Effector CD8-positive, alpha-beta T cell (primary cell): ENCODE measurements at places on chromosomes 2 and 18.

- DNase-seq: no peak
Measured at GRCh38 chr2:9807555-9808305, 35.5 kb upstream of the TAF1B start.

DNA sequence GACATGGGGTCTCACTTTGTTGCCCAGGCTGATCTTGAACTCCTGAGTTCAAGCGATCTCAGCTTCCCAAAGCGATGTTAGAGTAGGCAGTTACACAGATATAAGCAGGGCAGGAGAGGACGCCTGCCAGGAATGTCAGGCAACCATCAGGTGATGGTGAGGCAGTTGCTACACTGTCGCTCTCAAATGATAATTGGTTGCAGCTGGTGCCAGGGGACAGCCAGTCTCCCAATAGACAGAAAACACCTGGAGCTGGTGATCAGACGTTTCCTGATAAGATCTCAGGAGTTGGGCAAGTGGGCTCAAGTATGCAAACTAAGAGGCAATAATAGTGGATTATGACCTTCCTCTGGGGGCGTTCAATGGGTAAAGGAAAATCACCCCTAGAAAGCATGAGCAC is 163.1 kb upstream of the RGPD4 start:
- no peak for DNase-seq

DNA sequence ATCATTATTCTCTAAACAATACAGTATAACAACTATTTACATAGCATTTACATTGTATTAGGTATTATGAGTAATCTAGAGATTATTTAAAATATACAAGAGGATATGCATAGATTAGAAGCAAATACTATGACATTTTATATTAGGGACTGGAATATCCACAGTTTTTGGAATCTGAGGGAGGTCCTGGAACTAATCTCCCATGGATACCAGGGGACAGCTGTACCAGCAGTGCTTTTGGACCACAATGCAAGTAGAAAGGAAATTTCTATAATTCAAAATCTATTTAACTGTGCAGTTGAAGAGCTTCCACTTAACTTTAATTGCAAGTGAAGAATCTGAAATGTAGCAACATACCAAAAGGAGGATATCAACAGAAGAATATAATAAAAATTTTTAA is 120.8 kb downstream of the LTBP1 start:
- no peak for DNase-seq

DNA sequence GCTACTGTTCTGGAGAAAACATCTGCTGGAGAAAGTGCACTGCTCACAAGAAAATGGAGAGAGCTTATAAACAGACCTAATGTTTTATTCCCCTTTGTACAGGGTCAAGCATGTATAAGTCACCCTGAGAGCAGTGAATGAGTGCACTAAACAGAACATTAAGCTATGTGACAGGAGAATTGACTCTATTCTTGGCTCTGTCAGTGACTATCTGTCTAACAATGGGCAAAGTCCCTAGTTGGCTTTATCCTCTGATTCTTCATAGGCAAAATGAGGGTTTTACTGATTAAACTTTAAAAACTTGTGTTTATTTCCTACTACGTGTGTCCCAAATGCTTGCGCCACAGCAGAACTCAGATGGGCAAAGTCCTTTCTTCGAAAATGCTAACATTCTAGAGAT is 655.1 kb upstream of the SLC39A10 start:
- no peak for DNase-seq

GRCh38 chr18:8858888-8859511 is 153.6 kb downstream of the MTCL1 start:
- no peak for DNase-seq

- DNase-seq: no peak
Measured at GRCh38 chr2:98334439-98335078, 11.7 kb upstream of the CNGA3 start.

- no peak for DNase-seq
Measured at GRCh38 chr2:102061962-102062795, 70.4 kb downstream of the IL1R2 start.

DNA sequence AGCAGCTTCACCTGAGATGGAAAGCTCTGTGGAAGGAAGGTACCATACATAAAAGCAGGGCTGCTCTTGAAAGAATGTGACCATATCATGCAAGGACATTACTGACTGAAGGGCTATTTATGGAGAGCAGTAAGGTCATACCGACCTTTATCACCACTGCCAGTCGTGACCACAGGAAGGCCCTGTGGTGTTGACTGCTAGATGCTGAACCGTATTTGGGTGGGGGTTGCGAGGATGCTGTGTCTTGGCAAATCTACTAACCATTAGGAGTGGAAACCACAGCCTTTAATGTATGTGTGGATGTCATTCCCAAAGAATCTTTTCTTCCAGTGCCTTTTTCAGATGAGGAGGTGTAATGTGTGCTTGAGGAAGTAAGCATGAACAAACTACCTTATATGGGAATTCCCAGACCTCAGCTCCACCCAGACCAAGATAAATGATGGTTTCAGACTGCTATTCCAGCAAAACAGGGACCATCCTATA is 60.8 kb downstream of the LIMS1 start:
- no peak for DNase-seq

- no peak for DNase-seq
Measured at GRCh38 chr2:32290000-32290339, 12.3 kb downstream of the YIPF4 start.

GRCh38 chr18:79068341-79068936 is 755 bp upstream of the ATP9B start:
- no peak for DNase-seq

DNA sequence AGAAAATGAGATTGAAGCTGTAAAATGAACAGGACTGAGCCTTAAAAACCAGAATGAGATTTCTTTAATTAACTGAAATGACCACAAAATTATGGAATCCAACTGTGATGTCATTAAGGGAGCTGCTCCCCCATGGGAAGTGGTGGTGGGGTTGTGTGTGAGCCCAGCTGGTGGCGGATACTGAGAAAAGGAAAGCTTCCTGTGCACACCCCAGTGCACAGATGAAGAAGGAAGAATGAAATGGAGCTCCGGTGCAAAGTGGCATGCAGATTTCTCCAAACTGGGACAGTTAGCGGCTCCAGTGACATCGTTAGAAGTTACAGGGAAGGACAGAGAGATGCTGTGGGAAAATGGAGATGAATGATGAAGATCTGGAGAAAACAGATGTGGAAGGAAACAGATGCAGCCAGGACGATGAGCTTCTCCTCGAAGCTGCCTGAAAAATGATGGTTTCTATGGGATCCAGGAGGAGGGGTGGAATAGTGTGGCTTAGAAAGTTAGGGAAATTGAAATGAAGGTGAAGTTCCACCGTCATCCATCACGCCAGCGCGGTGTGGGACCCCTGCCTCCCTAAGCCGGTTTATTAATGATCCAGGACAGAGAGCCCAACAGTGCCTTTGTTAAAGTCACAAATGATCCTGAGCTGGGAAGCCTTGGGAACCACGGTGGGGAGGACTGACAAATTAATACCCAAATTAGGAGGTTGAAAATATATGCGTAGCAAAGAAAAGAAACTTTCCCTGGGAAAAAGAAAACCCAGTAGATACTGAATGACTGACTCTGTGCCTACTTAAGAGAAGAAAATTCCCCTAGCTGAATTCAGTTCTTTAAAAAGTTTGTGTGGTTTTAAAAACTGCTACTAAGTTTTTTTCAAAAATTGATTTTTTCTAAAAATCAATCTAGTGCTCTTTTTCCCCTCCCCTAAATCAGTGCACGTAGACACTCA is 77.2 kb downstream of the TSN start:
- DNase-seq: no peak

DNA sequence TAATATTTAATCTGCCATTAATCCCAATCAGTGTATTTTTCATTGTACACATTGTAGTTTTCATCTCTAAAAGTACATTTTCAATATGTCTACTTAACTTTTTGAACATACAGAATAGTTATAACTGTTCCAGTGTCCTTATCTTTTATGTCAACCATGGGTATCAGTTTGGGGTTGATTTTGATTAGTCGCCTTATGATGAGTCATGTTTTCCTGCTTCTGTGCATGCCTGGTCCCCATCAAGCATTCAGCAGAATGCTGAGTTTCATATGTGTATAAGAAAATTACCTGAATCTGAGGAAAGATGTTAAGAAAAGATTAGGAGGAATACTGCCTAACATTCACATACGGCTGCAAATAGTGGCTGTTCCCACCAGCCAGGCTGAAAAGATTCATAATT is 17.7 kb downstream of the SPDYA start:
- no peak for DNase-seq

DNA sequence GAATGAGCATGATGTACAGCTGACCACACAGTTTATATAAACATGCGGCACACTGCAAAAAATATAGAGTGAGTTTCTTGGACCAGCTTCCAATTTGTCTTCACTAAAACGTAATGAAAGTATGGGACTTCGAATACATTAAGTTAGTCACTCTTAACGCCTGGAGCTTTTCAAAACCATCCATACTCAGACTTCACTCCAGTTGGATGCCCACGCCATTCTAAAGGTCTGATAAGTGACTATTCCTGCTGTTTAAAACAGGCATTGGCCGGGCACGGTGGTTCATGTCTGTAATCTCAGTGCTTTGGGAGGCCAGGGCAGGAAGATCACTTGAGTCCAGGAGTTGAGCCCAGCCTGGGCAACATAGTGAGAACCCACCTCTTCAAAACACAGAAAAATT is 84.6 kb downstream of the MYL12B start:
- no peak for DNase-seq

DNA sequence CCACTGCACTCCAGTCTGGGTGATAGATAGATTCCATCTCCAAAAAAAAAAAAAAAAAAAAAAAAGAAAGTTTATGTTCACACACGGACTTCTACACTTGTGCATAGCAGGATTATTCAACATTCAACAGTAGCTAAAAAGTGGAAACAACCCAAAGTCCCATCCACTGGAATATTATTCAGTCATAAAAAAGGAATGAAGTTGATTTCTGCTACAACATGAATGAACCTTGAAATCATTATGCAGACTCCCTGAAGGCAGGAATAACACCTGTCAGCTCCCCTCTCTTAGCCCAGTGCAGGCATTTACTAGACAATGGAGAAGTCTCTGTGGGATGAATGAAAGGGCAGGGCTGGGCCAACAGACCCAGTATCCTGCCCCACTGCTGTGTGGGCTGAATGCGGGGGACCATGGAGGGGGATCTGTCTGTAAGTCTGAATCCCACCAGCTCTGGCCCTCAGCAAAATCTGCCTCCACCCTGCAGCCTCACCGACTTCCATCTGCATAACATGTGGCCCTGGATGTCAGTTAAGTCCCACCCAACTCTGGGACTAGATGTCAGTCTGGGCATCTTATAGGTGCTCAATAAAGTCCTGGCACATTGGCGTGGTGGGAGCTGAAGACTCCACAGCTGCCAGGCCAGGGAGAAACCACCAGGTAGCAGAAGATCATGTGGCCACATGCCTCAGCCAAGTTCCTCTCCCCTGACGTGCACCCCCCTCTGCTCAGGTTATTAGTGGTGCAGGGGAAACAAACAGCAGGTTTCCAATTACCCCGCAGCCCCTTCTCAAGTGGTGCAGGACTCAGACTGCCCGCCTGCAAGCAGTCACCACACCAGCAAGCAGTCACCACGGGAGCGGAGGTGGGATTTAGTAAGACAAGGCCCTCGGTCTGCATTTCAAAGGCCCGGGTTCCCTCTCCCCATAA is 8.9 kb downstream of the ZFP36L2 start:
- no peak for DNase-seq

DNA sequence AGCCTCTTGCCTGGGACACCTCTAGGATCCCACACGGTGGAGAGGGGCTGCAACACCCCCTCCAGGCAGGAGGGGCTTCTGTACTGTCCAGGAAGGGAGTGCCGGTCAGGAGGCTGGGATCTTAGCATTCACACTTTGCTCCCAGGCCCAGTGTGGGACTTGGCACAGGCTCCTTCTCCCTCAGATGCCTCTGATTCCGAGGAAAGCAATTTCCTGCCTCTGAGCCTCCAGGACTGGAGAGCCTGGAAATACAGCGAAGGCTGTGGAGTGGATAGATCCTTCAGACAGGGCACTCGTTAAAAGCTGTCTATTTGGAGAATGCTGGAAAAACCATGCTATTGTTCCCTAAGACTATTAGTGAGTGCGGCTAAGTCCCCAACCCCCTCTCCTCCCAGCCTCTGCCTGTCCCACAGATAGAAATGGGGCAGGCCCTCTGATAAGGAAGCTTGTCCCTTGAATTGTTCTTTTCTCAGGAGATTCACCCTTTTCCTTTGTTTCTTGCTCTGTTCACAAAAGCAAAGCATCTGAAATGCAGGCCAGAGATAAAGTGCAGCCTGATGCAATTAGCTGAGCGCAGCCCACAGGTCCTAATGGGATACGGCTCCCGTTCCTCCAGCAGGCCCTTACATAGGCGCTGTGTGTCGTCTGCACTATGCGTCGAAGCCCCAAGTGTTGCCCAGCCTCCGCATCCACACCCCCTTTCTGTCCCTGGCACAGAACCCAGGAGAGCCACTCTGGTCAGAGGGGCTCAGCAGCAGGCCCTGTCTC is 252.2 kb downstream of the KLHL29 start:
- DNase-seq: no peak

DNA sequence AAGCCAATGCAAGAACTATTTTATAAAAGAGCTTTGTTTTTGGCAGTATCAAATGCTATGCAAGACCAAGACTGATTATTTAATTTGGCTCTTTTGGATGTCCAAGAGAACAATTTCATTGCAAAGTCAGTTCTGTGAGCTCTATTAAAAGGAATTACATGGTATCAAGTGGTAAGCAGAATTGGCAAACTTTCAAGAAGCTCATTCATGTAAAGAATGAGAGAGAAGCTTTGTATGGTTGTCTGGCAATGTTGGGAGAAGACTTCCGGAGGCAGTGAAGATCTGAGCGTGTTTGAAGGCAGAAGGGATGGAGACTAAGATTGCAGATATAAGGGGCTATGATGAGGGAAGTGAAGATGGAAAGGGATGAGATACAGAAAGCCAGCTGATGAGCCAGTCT is 49.6 kb downstream of the CPS1 start:
- no peak for DNase-seq

- no peak for DNase-seq
Measured at GRCh38 chr2:191946471-191947182, 99.7 kb upstream of the CAVIN2 start.

GRCh38 chr18:75912829-75913228 is 485.3 kb upstream of the SMIM21 start:
- DNase-seq: no peak

DNA sequence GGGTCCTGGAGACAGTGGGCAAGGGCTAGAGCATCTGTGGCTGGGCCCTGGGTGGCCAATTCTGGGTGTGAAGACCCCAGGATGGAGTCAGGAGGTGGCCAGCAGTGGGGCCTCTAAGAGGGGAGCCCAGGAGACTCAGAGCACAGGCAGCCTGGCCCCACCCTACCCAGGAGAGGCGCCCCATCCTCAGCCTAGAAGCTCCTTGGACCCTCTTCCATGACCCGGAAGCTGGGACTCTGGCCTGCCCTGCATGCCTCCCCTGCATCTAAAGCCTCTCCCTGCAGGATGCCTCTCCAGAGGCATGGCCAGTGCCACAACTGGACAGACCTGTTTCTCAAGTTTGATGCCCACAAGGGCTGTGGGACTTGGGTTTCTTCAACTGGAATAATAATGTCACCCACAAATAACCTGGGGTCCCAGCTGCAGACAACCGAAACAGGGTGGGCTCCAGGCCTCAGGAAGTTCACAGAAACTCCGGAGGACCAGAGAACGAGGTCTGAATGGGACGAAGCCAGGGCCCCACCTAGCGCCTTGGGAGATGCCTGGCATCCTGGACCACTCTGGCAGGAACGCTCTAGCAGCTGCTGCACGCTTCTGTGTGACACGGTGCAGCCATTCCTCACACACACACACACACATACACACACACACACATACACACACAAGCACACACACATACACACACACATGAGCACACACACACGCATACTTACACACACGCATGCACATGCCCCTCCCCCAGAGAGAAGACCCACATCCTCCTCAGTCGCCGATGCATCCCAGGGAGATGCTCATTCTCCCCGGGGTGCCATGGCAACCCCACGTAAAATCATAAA is 16.4 kb downstream of the KCNIP3 start:
- DNase-seq: no peak

GRCh38 chr2:180056367-180057118 is 49.4 kb upstream of the CWC22 start:
- DNase-seq: no peak
